ENCODE measurements at places on chromosomes 6 and 20. TPM values are rescaled to one million over a fixed set of nuclear protein-coding genes. Genes with fewer than 3 reads are reported as not detected.
A peak's percentile ranks its signal among the peaks of the same experiment; 100 is the strongest.

Gene CRISP2
- not detected for total RNA-seq

Gene SRSF12
- 1.7 TPM for total RNA-seq

GRCh38 chr6:33301877-33302276, 3.1 kb upstream of the RGL2 start:
- DNase-seq, result no peak

DNA sequence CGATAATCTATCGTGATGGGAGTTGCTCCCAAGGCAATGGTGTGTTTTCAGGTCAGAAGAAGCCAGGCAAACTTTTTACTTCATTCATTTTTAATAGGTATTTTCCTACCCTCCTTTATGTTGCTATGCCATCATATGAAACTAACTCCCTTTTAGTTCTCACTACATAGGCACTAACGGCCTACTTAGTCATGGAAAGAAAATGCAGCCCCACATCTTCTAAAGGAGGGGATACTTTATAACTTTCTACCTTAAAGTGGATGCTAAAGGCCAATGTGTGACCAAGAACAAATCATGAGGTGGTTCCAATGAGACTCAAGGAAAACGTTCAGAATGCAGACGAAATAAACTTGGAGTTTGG, 193.8 kb downstream of the FOXA2 start:
- DNase-seq, result no peak

DNA sequence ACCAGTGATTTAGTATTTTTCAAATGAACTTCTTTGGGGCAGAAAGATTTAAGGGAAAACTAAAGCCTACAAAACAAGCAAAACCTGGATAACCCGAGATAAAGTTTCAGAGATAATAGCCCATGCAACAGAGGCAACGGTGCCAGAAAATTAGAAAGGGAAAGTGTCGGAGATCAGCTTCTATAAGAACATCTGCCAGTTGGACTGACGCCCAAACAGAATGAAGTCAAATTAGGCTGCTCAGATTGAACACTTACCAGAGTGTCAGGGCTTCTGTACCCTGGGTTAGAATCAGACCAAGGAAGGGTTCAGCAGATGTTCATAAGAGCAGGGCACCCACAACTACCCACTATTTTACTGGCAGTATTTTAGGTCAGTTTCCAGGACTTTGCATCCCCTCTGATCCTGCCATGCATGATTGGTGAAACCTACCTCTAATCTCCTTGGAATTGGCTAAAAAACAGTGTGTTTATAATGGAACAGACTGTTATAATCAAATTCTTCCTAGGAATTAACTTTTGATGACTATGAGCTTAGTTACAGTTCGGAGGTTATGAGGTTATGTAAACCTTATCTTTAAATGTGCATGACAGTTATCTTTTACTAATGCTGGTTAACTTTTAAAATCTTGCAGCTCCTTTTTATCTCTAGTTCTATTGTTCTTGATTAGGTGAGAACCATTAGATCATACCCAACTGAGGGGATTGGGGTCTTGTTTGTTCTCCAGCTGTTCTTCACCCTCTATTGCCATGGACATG, 13.1 kb downstream of the BMP2 start:
- DNase-seq, result no peak

Gene SNAP25
- 0.73 TPM for total RNA-seq

DNA sequence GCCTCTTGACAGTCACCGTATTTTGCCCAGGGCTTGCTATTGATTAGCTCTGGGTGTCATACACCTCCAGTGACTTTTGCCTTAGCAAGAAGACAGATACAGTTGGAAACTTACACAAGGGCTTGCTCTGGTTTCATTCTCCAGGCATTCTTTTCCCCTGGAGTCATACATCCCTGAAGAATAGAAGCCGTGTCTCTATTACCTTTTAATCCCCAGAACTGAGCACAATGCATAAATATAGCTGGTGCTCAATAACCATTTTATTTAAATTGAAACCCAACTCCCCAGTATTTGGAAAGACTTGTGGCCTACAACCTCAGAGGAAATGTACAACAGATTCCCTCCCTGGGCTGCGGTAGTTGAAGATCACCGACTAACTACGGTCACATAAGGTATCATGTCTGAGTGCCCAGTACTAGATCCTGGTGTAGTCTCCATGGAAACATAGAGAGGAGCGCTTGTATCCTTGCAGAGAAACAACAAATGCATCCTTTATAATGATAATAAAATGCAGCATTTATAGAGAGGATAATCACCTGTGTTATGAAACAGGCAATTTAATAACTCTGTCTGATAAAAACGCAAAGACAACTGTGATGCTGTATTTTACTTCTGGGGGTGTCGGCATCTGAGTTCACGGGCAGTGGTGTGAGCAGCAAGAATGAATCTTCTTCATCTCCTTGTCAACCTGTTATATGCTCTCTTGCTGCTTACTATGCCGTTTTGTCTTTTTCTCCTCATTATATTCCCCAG, 401.2 kb upstream of the AGPAT4 start:
- no peak for DNase-seq

DNA sequence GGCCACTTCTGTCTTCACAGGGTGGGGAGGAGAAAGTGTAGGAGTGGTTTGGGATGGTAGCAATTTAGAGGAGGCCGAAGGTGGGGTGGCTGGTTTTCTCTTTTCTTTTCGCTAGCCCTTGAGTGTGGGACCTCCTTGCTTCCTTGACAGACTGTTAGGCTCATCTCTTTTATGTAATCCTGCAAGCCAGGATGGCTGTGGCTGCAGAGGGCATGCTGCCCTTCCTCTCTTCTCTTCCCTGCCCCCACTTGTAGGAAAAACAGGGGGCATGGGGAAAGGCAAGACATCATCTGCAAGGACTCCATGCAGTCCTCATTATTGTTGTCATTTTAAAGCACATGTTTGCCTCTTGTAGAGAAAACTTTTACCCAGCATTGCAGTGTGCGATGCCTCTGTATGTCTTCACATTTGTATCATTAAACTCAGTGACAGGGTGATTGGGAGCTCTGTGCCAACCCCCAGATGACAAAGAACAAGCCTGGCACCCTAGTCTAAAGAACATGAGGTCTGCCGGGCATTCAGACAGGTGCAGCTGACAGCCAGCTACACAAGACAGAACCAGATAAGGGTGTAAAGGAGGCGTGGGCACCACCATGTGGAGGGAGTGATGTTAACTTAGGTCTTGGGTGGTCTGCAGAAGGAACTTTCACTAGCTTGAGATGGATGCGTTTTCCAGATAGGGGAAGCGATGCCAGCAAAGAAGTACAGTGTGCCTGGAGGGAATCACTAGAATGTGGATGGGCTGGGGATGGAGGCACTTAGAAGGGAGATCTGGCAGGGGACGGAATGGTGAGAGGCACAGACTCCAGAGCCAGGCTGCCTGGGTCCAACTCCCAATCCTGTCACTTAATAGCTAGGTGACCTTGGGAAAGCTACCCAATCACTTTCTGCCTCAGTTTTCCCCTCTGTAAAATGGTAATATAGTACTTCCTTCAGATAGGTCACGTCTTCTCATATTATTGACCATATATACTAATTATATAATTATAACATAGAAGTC, 207.6 kb downstream of the TBC1D7 start:
- DNase-seq, result no peak

Gene VNN1
- 12.4 TPM for total RNA-seq

DNA sequence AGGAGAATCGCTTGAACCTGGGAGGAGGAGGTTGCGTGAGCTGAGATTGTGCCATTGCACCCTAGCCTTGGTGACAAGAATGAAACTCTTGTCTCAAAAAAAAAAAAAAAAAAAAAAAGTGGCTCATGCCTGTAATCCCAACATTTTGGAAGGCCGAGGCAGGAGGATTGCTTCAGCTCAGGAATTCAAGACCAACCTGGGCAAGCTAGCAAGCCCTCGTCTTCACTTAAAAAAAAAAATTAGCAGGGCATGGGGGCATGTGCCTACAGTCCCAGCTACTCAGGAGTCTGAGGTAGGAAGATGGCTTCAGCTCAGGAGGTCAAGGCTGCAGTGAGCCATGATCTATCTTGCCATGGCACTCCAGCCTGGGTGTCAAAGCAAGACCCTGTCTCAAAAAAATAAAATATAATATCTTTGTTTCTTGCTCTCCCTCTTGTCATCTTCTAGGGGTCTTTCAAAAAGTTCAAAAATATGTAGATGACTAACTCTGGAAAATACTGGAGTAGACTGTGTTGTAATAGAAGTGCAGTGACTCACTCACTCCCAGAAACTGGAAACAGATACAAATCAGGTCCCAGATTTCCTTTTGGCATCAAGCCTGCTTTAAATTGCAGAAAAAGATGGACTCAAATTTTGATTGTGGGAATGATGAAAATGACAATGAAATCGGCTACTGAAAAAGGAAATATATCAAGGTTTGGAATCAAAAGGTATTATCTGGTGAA, 2.8 kb upstream of the GINM1 start:
- no peak for DNase-seq

DNA sequence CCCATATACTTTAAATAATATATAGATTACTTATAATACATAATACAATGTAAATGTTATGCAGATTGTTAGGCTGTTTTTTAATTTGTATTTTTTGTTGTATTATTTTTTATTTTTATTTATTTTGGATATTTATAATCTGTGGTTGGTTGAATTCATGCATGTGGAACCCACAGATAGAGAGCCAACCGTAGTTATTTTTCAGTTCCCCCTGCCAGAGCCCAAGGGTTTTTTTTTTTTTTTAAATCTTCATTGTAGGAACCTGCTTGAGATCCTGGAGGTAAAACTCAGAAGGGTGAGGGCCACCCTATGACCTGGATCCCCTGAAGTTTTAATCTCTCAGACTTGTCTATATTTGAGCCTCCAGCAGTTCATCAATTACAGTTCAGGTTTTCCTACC, 133.2 kb downstream of the B3GAT2 start:
- DNase-seq, result no peak

DNA sequence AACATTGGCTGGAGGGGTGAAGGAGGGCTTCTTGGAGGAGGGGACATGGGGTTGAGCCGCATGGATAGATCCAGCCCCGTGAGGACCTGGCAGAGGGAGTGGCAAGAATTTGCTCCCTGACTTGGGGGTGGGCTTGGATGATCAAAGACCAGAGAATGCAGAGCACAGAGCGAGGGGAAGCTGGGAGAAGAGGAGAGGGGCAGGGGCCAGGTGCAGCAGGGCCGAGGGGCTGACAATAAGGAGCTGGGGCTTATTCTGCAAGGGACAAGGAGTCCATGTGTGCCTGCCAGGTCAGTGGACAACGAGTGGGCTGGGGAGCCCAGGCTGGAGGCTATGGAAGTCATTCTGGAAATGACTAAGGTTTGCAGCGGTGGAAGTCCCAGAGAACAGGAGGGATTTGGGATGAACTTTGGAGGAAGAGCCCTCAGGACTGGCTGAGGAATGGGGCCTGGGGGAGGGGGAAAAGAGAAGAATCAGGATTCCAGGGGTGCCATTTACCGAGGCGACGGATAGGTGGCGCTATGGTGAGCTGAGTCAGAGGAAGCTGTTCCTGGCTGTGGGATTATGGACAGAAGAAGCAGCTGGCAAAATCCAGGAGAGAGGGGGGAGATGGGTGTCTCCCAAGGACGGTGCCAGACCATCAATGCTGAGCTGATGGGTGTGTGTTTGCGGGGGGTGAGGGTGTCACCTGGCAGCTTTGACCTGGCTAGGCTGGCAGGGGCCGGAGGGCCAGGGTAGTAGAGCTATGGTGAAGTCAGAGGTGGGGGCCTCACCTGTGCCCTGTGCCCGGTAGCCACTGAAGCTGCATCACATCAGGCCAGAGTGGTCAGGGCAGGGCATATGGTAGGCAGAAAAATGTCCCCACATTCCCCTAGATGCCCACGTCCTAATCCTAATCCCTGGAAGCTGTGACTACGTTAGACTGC, 7.8 kb downstream of the KCNG1 start:
- peak; percentile 84 for DNase-seq

GRCh38 chr6:5025911-5026819, 22.3 kb upstream of the RPP40 start:
- DNase-seq, result peak; percentile 23
